ENCODE measurements at places on chromosomes 1 and 21.

- DNase-seq, result no peak
Observed at GRCh38 chr1:154431586-154432373, 26.6 kb downstream of the IL6R start.

DNA sequence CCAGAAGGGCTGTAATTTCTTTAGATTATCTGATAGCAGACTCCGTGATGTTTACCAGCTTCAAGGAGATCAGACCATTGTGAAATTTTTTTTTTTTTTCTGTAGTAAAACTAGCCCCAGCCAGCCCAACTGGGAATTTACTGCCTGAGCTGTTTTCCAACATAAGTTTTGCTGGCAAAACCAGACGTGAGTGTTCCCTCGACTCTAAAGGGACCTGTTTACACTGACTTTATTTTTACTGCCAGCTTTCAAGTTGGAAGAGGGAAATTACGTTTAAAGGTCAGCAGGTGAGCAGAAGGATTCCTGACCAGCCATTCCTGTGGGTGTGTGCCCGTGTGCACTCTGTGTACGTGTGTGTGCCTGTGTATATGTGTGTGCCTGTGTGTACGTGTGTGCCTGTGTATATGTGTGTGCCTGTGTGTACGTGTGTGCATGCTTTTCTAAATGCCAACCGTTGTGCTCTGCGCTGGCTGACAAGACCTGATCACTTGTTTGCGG, 374 bp downstream of the MAB21L3 start:
- DNase-seq, result no peak

DNA sequence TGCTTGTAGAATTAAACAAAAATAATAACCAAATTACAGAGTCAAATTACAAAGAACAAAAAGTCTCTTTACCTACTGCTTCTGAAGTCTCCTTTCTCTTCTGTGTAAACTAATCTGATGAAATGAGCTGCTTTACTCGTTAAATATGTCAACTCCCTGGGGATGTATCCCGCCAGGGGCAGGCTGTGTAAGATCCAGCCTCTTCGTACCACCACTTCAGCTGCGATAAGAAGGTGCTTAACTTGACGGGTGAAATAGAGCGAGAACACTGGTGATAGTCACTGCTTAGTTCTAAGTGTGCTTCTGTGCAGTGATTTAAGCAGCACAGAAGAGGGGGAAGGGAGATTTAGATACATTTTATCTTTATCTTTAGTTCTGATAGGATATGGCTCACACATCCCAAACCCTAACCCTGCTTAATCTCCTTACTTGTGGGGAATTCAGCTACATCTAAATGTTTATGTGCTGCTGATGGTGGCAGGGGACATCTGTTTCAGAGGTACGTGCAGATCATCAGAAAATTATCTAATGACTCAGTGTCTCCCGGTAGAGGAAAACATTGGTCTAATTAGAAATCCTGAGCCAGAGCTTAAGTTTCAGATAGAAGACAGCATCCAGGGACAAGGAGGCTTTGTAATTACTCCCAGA, 46.0 kb downstream of the RHOU start:
- DNase-seq, result peak; percentile 86

GRCh38 chr1:219385787-219386427, 212.2 kb downstream of the LYPLAL1 start:
- DNase-seq, result no peak

- DNase-seq, result peak; percentile 6
Observed at GRCh38 chr1:83931658-83932253, 67.2 kb downstream of the TTLL7 start.

- no peak for DNase-seq
Observed at GRCh38 chr1:147664206-147664605, 6.1 kb downstream of the ACP6 start.

- DNase-seq, result no peak
Observed at GRCh38 chr1:32068957-32069588, 3.7 kb upstream of the TMEM39B start.

DNA sequence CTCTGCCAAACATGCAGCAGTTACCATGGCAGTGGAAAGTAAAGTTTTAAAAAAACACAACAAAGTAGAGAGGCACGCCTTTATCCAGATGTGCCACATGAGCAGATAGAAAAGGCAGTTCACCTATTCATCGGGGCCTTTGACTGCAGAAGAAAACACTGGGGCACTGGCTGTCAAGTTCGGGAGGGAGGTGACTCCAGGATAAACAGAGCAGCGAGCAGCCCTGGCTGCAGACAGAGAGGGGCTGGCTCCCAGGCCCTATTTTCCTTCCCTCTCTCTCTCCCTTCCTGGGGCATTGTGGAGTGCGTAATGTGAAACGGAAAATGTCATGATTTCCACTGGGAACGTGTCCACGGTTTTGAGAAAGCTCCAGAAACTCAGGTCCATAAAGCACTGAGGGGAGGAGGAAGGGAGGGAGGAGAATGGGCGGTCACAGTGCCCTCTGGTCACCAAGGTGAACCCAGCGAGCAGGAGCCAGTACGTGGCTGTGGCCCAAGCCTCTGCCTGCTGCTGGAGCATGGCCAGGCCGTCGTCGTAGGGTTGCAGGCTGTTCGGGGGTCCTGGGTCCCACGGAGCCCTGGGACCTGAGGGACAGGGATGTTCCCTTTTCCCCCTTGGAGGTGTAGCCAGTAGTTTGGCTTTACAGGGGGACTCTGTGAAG, 114.7 kb upstream of the IRF2BP2 start:
- DNase-seq, result peak; percentile 70

DNA sequence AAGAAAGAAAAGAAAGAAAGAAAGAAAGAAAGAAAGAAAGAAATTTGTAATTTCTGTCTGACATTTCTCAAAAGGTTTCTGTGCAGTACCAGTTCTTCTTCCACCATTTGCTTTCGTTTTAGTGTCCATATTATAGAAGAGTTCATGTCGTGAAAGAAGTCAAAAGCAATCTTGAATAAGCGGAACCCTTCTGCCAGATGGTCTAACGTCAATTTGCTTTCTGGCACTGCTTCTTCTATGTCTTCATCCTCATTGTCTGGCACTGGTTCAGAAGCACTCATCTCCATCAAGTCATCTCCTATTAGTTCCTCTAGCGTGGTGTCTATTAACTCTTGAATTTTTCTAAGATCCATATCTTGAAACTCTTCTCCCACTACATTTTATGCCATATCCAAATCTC, 170.0 kb upstream of the KCTD3 start:
- DNase-seq, result no peak

GRCh38 chr1:233707153-233707879, 93.4 kb downstream of the KCNK1 start:
- no peak for DNase-seq

- DNase-seq, result no peak
Observed at GRCh38 chr1:27755865-27756264, 17.2 kb upstream of the STX12 start.

DNA sequence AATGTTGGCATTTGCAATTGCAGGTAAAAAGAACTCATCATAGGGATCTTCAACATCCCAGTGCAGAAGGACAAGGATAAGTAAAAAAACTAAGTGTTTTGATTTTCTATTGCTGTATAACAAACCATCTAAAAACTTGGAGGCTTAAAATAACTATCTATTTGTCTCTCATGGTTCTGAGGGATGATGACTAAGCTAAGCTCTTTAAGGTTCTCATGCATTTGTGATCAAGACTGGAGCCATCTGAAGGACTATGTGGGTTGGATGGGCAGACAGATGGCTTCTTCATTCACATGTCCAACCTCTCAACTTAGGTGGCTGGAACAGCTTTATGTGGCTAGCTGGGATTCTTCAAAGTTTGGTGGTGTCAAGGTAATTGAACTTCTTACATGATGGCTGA, 51.5 kb downstream of the RPL5 start:
- no peak for DNase-seq

GRCh38 chr1:87074001-87074795, 159.8 kb downstream of the HS2ST1 start:
- DNase-seq, result no peak

- no peak for DNase-seq
Observed at GRCh38 chr1:171718216-171718615, 23.6 kb downstream of the VAMP4 start.

DNA sequence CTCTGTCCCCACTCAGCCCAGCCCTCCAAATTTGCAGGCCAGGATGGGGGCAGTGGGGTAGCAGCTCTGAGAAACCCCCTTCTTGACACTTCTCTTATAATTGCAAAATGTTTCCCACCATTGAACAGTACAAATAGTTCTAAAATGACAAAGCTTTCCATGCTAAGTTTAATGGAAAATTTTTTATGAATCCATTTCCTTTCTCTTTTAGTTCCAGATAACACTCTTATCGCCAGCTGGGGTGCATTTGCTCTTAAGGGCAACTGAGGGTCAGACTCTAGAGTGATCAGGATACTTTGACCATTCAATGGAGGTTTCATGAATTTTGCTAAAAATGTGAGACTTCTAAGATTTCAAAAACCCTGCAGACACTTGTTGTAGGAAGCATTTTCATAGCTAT, 29.9 kb downstream of the PIK3C2B start:
- no peak for DNase-seq
